Omental fat pad (tissue), 4 donors: ENCODE measurements at places on chromosomes 12 and 14.

- DNase-seq = no peak
Observed at GRCh38 chr12:32893458-32893857, 3.1 kb downstream of the PKP2 start.

GRCh38 chr12:108722992-108723766 is 8.1 kb downstream of the CORO1C start:
- no peak for DNase-seq

- DNase-seq = no peak
Observed at GRCh38 chr14:33589334-33589733, 361.5 kb downstream of the EGLN3 start.

DNA sequence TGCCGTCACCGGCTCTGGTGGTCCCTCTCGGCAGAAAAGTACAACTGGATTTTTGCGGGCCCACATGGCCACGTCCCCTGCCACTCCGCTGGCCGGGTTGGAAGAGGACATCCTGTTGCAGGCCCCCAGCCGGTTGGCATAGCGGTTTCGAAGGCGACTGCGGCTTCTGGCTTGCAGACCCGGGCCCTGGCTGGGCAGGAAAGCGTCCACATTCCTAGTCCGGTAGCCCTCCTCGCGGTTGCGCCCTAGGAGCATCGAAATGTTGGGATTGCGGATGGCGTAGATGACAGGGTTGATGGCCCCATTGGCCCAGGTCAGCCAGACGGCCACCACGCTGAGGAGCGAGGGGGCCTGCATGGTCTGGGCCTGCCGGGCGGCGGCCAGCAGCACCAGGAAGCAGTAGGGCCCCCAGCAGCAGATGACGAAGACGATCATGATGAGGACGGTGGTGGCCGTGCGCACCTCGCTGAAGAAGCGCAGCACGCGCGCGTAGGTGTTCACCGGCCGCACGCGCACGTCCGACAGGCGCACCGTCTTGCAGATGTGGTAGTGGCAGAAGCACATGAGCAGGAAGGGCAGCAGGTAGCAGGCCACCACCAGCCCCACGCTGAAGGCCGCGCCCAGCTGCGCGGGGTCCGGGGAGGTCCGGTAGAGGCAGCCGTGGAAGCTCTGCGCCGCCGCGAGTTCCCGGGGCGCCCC is 1.2 kb downstream of the GPR135 start:
- DNase-seq = no peak

DNA sequence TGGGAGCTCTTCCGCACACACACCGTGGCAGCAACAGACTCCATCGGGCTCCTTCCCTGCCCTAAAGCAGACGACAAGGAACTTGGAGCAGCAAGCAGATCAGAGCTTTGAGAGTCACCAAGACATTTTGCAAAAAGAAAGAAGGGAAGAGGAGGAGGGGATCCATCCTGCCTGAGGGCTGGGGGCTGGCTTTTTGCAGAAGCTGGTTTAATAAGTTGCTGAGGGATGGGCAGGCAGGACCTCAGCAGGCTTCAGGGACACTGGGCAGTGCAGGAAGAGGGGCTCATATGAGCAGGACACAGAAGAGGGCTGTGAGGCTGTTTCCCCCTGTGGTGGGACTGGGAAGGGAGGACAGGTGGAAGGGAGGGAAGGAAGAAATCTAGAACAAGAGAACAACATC is 133.4 kb upstream of the GSC start:
- no peak for DNase-seq

DNA sequence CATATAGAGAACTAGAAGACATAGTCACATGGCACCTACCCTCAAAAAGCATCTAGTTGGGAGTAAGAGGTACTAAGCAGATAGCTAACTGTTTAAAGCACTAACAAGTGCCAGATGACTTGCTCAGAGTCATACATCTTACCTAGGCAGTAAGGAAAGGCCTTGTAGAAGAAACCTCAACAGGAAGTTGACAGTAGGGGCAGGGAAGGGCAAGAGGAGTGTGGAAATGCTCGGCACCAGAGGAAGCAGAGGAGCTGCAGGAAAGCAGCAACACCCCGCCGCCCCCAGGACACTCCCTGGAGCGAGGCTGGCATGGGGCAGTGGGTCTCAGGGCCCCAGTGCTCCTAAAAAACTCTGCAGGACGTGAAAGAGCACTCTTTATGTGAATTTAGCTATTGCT is 92.9 kb downstream of the PPP2R5C start:
- DNase-seq = no peak

GRCh38 chr12:56020423-56021184 is at the start of gene IKZF4:
Gene IKZF4, plus strand, starts transcription at chr12:56021043. Its CDS starts 451 bp downstream, at chr12:56021494.
- no peak for DNase-seq
